Esophagus muscularis mucosa (tissue), 4 donors: ENCODE measurements at places on chromosomes 6 and 20. TPM values are rescaled to one million over a fixed set of nuclear protein-coding genes. Genes with fewer than 3 reads are reported as not detected.
A peak's percentile ranks its signal among the peaks of the same experiment; 100 is the strongest.

- no peak for DNase-seq
Measured at GRCh38 chr6:170286246-170286933, 4.5 kb downstream of the DLL1 start.

DNA sequence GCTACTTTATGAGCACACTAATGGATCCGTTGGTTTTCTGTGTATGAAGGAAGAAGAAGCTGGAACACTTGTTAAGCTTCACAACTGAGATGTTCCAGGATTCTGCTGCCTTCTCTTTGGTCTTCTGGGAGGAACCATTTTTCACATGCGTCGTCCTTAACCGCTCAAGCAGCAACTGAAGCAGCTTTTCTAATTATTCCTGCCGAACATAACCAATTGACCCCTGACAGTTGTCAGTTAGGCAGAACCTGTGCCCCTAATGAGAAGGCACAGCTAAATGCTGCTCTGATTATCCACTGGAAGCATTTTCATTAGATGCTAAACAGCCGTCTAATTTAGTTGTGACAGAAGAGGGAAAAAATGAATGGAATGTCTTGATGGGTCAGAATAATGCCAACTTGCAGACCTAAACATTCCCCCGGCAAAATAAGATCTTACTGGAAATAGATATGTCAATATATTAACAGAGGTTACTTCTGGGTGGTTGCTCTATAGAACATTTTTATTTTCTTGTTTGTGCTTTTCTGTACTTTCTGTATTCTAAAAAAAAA, 85.0 kb upstream of the SMLR1 start:
- DNase-seq = no peak

- no peak for DNase-seq
Measured at GRCh38 chr6:31870385-31870921, 7.8 kb upstream of the NEU1 start.

DNA sequence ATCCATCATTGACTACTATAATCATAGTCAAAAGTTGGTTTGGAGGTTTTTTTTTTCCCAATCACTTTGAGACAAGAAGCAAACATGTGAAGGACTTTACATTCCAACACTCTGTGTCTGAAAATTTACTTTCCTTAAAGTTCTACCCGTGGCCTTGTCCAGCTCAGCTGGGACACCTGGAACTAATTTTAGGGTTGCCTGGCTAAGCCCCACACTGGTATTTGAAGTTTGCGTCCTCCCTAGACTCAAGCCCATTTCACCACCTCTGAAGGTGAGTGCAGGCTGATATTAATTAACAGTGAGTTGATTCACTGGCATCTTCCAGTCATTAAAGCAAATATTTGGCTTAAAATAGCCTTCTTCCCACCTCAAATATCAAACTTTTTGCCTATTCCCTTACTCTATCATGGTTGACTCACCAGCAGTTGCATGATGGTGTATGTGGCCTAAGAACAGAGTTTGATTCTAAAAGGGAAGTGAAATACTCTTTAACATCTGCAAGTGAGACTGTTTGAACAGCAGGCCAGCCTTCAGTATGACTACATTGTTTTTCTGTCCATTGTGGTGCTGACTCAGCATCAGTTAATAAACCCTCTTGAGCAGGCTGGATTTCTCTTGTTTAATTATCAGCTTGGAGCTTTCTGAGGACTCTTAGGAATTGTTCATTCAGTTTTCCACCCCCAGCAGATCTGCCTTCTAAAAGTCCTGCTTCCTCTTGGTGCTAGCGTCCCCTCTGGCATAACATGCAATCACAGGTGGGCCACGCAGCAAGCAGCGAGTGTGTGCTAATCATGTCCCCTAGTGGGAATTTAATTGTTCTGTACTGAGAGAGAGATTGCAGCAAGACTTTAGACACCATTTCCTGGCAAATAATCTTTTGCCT, 1.8 kb upstream of the PRDM1 start:
- DNase-seq = peak; percentile 66

DNA sequence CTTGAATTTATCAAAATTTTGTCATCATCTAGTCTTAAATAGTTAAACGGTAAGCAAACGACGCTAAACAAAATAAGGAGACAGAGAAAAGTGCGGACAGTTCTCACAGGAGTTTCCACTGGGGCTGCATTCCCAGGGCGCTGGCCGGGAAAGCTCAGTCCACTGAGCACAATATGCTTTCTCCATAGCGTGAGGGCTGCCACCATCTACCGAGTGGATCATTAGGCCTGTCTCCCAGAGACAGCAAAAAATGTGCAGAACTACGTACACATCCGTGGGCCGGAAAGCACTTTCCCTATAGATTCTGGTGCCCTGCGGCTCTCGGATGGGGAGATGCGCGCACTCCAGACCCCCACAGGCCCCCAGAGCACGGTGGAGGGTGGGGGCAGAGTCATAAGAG, 84.9 kb downstream of the THBS2 start:
- DNase-seq = no peak

GRCh38 chr6:150229436-150230163, 86.8 kb downstream of the PPP1R14C start:
- no peak for DNase-seq

DNA sequence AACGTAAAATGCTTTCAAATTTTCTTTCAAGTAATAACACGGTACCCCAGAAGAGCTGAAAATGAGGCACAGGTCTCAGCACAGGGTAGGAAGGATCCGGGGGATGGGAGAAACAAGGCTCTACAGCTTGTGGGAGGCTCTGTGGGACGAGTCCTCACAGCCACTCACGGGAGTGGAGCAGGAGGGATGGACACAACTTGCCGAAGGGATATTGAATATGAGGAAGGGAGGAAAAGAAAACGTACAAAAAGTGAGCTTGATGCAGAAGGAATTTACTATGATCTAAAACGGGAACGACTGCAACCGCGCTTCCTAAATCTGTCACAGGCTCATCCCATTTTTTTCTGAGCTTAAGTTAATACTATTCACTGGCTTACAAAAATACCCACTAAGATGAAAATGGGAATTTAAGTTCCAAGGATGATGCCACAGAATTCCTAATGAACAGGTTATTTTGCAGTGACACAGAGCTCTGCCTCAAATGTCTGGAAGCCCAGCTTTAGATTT, 72.9 kb downstream of the FYN start:
- DNase-seq = no peak

GRCh38 chr6:47476781-47477496, 650 bp upstream of the CD2AP start:
- DNase-seq = no peak

GRCh38 chr6:154993710-154994109, 1.4 kb upstream of the TIAM2 start:
- DNase-seq = no peak

- no peak for DNase-seq
Measured at GRCh38 chr6:163099621-163100171, 314.8 kb upstream of the QKI start.

GRCh38 chr6:169978615-169979161, 227.3 kb downstream of the ERMARD start:
- no peak for DNase-seq

- no peak for DNase-seq
Measured at GRCh38 chr6:30263734-30264133, 50.5 kb upstream of the TRIM26 start.

GRCh38 chr20:9099372-9099771, 30.5 kb downstream of the PLCB4 start:
- DNase-seq = no peak

DNA sequence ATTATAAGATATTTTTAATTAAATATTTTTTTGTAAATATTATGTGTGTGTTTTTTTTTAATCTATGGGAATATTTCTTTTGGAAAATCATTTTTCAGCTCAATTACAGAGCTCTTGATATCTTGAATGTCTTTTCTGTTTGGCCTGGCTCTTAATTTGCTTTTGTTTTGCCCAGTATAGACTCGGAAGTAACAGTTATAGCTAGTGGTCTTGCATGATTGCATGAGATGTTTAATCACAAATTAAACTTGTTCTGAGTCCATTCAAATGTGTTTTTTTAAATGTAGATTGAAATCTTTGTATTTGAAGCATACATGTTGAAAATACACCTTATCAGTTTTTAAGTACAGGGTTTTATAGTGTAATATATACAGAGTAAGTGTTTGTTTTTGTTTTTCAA, 2.6 kb downstream of the ID4 start:
- DNase-seq = no peak

DNA sequence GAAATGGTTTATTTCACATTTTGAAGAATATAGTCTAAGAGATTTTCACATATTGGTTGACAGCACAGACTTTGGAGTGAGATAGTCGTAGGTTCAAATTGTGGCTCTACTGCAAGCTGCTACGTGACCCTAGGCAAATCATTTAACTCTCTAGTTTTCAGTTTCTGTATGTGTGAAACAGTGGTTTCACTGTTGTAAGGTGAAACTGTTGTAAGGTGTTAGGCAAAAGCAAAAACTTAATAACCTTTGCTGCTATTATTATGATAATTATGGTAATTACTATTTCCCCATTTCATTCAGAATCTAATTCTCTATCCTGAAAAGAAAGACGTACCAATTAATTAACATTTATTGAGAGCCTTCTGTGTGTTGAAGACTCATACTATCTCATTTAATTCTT, 144.2 kb downstream of the REV3L start:
- DNase-seq = no peak

DNA sequence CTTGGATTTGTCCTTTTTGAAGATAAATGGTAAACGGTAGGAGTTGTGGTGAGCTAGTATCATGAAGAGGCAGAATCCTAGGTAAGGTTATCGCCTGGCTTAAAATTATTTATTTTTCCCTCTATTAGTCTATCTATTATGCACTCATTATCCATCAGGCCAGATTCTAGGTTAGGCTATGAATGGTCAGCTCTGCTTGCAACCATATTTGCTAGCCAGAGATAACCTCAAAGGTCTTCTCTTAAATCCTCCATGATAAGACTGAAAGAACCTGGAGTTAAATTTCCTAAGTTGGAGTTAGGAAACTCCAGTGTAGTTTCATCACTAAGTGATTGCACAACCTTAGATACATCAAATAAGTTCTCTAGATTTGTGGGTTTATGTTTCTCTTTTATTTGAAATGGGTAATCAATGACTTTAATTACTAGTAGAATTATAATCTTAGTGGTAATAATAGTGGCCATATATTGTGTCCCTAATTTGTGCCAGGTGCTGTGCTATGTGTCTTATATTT, 302.1 kb upstream of the RUNX2 start:
- DNase-seq = no peak

DNA sequence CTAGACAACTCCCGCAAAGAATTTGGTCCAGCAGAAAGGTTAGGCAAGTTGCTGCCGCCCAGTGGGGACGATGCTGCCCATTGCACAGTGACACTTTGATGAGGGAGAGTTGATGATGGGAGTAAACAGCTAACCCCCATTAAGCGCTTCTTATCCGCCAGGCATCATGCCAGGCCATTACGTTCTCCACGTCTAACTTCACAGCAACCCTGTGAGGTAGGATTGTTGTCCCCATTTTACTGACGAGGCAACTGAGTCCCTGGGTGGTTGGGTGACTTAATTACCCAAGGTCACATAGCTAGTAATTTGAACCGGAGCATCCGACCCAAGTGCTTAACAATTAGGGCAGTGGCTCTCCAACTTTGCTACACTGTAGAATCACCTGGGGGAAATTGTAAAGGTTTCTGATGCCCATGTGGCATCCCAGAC, 738 bp downstream of the RALGAPB start:
- DNase-seq = no peak

DNA sequence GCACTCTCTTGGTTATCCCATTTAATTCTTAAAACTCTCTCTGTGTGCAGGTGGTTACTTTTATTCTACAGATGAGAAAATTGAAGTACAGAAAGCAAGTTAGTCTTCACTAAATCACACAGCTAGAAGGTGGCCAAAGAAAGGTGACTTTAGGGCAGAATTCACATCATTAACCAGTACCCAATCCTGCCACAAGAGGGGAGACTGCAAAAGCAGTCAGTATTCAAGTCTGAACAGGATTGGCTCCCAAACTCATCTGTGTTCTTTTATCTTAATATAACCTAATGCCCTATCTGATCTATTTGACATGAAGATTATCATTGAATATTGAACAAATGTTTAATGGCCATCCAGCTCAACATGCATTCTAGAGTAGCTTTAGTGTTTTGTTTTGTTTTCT, 225.3 kb upstream of the FAM83B start:
- no peak for DNase-seq

Gene BHLHE23
- not detected for total RNA-seq

Gene GSTA1
- total RNA-seq = not detected

Gene OXT
- total RNA-seq = not detected

Gene SEMG1
- not detected for total RNA-seq

Gene GJA10
- total RNA-seq = not detected

Gene BTN1A1
- total RNA-seq = not detected

Gene PROKR2
- total RNA-seq = not detected
